ENCODE measurements at places on chromosomes 4 and X.

DNA sequence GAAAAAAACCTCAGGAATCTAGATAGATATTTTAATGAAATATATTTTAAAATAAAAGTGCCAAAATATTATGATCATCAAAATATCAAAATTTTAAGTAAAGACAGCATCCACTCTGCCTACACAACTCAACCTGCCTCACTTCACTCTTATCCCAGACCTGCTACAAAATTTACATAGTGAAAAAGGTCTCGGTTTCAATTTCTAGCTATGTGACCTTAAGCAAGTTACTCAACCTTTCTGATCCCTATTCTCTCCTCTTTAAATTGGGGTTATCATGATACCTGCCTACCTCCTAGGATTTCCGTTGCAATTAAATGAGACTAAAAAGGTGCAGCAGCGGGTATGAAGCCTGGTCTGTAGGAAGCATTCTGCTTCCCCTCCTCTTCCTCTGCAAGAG is 72.9 kb downstream of the FAM114A1 start:
- no peak for DNase-seq

GRCh38 chrX:85964744-85965143 is 82.6 kb downstream of the CHM start:
- DNase-seq: no peak

DNA sequence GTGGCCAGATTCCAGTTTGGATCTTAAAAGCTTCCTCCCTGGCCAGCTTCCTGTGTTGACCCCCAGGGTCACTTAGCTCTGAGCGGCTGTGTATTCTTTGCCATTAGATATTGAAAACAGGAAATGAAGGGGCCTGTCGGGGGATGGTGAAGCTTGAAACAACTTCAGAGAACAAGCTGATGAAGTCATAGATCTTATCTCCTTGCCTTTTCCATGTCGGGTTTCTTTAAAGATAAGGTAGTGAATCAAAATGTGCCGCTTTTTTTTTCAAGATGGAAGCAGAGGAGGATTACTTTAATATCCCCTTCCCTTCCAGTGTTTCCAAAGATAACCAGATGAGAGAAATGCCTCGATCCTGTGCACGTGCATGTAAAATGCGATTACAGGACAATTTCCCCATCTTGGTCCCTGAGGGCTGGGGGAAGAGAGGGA is 508.5 kb downstream of the MID1IP1 start:
- DNase-seq: no peak

- DNase-seq: no peak
Measured at GRCh38 chr4:38449506-38450174, 214.4 kb upstream of the KLF3 start.

Measured in GM18507 (cell line).